ENCODE measurements at places on chromosomes 11 and 22. TPM values are rescaled to one million over a fixed set of nuclear protein-coding genes. Genes with fewer than 3 reads are reported as not detected.

- no peak overlapping the region for H3K4me3 ChIP-seq
- H3K27me3 ChIP-seq = no peaks in the 10 kb centered on the region
- H3K4me1 ChIP-seq = no peaks in the 10 kb centered on the region
- no peak for DNase-seq
- H3K36me3 ChIP-seq = no peaks in the 10 kb centered on the region
- H3K27ac ChIP-seq = no peak overlapping the region
These were observed 64.0 kb downstream of the SLC22A12 start for GRCh38 chr11:64654958-64655541.

GRCh38 chr11:64097468-64098317 is 62.0 kb downstream of the FLRT1 start:
- H3K27ac ChIP-seq = no peak overlapping the region
- H3K36me3 ChIP-seq = no peaks in the 10 kb centered on the region
- no peaks in the 10 kb centered on the region for H3K27me3 ChIP-seq
- H3K4me3 ChIP-seq = no peak overlapping the region
- no peak for DNase-seq

GRCh38 chr11:109229682-109230081 is 192.3 kb upstream of the C11orf87 start:
- H3K36me3 ChIP-seq = no peaks in the 10 kb centered on the region
- DNase-seq = no peak
- no peak overlapping the region for H3K4me3 ChIP-seq

- H3K4me3 ChIP-seq = no peak overlapping the region
- peaks cover 22% of the 10 kb centered on the region for H3K36me3 ChIP-seq
- no peak overlapping the region for H3K27ac ChIP-seq
- H3K27me3 ChIP-seq = no peaks in the 10 kb centered on the region
- no peak for DNase-seq
These were observed 4.3 kb downstream of the COX8A start for GRCh38 chr11:63978551-63979239.

DNA sequence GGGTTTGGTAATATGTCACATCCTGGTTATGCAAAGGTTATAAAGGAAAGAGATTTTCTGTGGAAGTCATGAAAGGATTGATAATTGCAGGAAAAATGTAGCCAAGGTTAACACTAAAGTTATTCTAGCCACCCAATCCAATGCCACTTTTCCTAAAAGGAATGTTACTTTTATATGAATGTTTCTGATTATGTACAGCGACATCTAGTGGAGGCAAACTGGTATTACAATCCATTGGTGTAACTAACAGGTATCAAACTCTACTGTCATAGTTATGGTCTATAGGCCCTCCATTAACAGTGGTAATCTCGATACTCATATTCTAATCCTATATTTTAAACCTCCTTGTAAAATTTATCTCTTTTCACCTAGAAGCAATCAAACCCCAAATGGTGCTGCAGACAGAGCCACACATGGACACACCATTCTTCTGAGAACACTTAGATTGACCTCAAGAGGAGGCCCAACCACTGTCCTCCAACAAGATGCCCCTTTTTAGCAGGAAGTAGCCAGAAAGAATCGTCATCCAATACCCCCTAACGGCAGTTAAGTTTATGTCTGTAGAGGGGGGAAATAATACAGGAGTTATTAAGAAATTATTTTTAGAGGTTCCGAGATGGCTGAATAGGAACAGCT is 74.9 kb upstream of the RAG2 start:
- no peak overlapping the region for H3K4me3 ChIP-seq
- no peak for DNase-seq
- H3K27ac ChIP-seq = no peak overlapping the region
- no peaks in the 10 kb centered on the region for H3K27me3 ChIP-seq

GRCh38 chr11:60775420-60775961 is 9.6 kb upstream of the MS4A10 start:
- peak; percentile 87 for DNase-seq
- no peak overlapping the region for H3K27ac ChIP-seq
- peaks cover 10% of the 10 kb centered on the region for H3K27me3 ChIP-seq

- no peak overlapping the region for H3K27ac ChIP-seq
- peaks cover 2% of the 10 kb centered on the region for H3K27me3 ChIP-seq
- no peak overlapping the region for H3K4me3 ChIP-seq
- peaks cover 23% of the 10 kb centered on the region for H3K4me1 ChIP-seq
These were observed 1.9 kb upstream of the RDX start for GRCh38 chr11:110298301-110298765.

DNA sequence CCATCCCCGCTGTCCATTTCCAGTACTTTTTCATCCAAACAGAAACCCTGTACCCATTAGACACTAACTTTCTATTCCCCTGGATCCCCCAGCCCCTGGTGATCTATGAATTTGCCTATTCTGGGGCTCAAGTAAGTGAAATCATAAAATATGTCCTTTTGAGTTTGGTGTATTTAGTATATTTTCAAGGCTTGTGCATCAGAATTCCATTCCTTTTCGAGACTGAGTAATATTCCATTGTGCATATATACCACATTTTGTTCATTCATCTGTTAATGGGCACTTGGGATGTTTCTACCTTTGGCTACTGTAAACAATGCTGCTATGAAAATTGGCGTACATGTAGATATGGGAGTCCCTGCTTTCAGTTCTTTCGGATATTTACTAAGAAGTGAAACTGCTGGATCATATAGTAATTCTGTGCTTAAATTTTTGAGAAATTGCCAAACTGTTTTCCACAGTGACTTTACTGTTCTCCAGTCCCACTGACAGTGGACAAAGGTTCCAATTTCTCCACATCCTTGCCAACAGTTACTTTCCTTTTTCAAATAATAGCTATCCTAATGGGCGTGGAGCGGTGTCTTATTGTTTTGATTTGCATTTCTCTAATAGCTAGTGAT is 16.1 kb downstream of the APLP2 start:
- H3K4me3 ChIP-seq = no peak overlapping the region
- no peaks in the 10 kb centered on the region for H3K36me3 ChIP-seq
- DNase-seq = no peak

- no peak overlapping the region for H3K4me3 ChIP-seq
- no peaks in the 10 kb centered on the region for H3K4me1 ChIP-seq
- peaks cover 35% of the 10 kb centered on the region for H3K27me3 ChIP-seq
- no peaks in the 10 kb centered on the region for H3K36me3 ChIP-seq
- no peak for DNase-seq
These were observed 103.4 kb upstream of the NECTIN1 start for GRCh38 chr11:119832202-119832935.

GRCh38 chr11:30956751-30957150 is 370.6 kb upstream of the MPPED2 start:
- H3K27me3 ChIP-seq = no peaks in the 10 kb centered on the region
- DNase-seq = no peak
- no peaks in the 10 kb centered on the region for H3K4me1 ChIP-seq
- no peak overlapping the region for H3K4me3 ChIP-seq
- H3K36me3 ChIP-seq = no peaks in the 10 kb centered on the region

GRCh38 chr11:67648140-67648795 is 2.3 kb downstream of the ACY3 start:
- H3K27me3 ChIP-seq = no peaks in the 10 kb centered on the region
- peak; percentile 73 for DNase-seq
- H3K27ac ChIP-seq = peak overlapping the region; percentile 89
- no peak overlapping the region for H3K4me3 ChIP-seq
- peaks cover 55% of the 10 kb centered on the region for H3K4me1 ChIP-seq
- H3K36me3 ChIP-seq = no peaks in the 10 kb centered on the region

TSSK2 gene
- not detected for total RNA-seq

OR8G5 gene
- total RNA-seq = not detected
